ENCODE measurements at places on chromosomes 11 and 22.

DNA sequence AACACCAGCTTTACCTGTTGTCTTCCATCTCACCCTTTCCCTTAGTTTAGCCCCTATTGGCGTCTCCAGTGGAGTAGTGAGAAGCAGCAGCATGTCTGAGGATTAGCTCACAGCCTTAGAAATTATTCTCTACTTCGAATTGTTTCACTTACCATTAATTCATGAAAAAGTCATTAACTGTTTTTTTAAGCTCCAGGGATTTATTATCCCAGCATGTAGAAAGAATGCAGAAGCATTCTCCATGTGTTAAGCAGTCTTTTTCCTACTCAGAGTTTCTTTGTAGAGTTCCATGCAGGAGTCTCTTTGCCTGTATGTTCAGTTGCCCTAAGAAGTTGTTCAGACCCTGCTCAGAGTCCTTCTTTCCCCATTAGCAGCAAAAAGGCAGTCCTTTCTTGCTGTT is 137.9 kb upstream of the RASSF10 start:
- no peak for DNase-seq

DNA sequence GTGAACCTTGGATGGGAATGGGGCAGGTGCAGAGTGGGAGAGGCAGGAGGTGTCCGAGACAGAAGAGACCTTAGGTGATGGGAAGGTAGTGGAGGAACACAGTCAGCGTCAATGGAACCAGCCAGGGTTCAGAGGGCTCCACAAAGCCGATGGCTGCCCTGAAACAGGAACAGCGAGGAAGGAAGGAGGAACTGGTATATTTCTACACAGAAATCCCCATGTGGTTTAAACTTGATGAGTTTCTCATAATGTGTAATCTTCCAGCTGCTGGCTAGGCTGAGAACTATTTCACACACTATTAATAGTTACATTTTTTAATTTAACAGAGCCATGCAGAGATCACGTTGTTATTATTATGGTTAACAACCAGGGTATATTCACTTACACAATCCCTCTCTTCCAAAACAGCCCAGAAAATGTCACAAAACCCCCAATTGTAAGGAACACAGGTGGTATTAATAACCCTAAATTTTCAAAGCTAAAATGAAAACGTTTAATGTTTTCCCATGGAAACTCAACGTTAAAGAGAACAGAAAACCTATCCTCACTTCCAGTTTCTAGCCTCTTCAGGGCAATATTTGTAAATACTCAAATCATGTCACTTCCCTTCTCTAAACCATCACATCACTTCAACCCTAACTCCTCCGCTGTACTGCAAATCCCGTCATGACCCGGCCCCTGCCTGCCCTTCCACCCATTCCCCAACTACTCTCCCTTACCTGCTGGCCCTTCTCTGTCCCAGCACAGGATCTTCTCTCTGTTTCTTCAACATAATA is 74.5 kb upstream of the ARFGAP3 start:
- no peak for DNase-seq

DNA sequence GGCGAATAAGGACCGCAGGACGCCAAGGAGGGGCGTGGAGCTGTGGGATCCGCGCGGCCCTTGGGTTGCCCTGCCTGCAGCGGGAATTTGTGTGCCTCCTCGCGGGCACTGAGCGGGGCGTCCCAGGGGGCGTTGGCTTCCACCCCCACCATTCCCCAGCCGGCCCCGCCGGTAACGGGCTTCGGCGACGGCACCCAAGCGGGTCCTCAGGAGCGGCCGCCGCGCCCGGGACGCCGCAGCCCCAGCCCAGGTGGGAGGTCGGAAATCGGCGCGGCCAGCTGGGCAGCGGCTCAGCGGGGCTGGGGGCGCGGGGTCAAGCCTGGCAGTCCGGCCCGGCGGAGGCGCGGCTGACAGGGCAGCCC is 320 bp downstream of the CLTCL1 start:
- DNase-seq = peak; percentile 10

DNA sequence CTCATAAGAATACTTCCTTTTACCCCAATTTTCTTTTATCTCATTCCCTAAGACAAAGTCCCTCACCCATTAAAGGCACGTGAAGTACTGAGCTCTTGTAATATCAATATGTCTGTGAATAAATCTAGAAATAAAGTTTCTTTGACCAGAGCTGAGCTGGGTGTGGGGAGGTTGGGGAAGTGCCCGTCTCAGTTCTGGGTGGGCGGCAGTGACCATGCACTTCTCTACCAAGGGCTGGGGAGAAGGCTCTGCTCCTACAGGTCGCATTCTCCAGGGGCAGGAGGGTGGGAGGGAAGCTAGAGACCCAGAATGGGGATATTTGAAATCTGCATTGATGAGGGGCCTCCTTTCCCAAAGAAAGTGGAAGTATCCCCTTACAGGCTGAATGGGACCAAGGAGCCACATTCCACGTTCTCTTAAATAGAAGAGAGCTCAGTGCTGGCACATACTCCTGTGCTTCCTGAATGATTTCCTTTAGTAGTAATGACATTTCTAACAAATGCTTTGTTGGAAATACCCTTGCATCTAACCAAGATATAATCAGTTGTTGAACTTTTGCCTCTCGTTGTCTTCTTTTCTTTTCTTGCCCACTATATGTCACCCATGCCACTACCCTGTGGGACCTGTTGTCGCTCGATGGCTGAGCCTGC is 16.1 kb downstream of the RBX1 start:
- DNase-seq = no peak

DNA sequence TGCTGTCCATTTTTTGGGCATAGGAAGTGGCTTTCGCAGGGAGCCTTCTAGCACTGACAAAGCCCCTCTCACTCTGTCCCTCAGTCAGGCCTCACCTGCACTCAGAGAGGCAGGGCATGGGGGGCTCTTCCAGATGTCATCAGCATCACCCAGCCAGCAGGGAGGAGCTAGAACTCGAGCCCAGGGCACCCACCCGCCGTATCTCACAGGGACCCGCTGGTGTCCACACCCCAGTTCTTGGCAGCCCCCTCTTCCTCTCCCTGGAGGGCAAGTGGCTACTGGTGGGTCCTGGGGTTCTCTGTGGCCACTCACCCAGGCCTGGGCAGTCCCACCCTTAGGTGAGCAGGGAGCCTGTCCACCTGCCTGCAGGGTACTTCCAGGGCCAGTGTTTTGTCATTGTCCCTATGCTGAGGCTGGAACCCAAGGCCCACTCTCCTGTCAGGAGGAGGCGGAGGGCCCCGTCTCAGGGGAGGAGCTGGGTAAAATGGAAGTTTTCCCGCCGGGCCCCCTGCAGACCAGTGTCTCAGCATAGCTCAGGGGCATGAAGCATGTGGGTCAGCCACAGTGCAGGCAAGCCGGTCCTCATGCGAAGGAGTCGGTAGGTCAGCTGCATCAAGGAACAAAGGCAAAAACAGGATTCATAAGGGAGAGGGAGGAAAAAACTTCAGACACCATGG is 21.8 kb downstream of the MYO7A start:
- DNase-seq = no peak

- peak; percentile 70 for DNase-seq
Observed at GRCh38 chr11:22193348-22194051, 615 bp downstream of the ANO5 start.

DNA sequence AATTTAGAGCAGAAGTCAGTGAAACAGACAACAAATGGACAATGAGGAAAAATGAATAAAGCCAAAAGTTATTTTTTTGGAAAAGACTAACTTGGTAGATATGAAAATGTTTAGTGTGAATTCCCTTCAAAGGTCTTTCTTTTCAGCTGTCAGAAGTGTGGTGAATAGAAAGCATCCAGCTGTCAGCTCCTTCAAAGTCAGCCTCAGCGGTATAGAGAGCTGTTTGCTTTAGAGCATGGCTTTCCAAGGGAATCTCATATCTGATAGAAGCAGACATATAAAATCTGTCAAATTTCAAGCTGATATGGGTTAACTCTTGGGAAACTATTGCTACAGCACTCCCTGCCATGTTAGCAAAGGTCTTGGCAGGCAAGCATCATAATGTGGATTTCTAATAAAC is 309.3 kb downstream of the CASP12 start:
- no peak for DNase-seq

Measured in head of caudate nucleus (tissue), 42 donors.